ENCODE measurements at places on chromosomes 6 and 20.

DNA sequence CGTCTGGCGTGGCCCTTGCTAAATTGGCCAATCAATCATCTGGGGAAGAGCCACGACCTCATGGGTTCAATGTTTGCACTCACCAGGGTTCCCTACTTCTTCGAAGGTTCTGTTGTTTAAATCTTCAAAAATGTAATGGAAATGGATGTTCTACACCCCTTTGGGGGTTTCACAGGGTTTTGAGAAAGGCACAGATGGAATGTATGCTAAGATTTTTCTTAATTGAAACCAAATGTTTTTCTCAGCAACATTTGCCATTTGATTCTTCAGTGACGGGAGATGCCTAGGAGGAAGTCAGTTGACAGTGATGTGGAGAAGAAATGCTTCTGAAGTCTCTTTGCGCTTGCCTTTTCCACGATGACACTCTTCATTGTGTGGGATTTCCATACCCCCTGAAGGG is 312.3 kb downstream of the ESR1 start:
- no peak for DNase-seq

GRCh38 chr6:109875973-109876372 is 102.1 kb upstream of the GPR6 start:
- DNase-seq = no peak

- DNase-seq = no peak
These were observed 3.4 kb downstream of the THEMIS start for GRCh38 chr6:127897484-127897883.

DNA sequence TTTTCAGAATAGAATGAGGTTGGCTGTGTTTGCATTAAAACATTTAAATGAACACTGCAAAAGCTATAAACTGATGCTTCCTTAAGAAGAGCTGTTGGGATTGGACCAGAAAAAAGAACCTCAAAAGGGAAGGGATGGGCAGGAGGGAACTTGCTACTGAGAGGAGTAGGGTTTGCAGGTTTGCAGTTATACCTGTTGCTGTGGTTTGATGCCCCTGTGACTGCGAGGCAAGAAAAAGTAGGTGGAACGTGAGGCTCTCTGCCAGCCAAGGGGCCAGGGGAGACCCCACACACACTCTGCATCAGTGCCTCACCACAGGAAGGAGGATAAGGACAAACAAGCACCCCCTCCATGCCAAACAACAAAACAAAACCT is 197.2 kb downstream of the BCAS1 start:
- DNase-seq = no peak

DNA sequence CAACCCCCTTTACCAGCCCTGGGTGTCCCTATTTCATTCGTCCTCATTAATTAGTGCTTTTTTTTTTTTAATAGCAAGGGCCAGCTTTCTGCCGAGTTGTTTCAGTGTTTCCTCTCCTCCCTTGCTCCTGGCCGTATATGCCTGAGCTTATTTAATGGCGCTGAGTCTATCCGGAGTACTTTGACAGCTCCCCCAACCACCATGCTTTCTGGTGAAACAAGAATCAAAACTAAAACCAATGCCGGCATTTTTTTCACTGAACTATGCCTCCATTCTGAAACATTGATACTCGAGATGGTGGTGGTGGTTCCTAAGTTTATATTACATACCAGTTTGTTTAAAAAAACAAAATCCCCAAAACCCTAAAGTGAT is 1.2 kb downstream of the DCBLD1 start:
- no peak for DNase-seq

- DNase-seq = no peak
These were observed 40.6 kb downstream of the LYRM2 start for GRCh38 chr6:89597988-89598387.

GRCh38 chr6:44338228-44339122 is 4.0 kb upstream of the SPATS1 start:
- peak; percentile 45 for DNase-seq

DNA sequence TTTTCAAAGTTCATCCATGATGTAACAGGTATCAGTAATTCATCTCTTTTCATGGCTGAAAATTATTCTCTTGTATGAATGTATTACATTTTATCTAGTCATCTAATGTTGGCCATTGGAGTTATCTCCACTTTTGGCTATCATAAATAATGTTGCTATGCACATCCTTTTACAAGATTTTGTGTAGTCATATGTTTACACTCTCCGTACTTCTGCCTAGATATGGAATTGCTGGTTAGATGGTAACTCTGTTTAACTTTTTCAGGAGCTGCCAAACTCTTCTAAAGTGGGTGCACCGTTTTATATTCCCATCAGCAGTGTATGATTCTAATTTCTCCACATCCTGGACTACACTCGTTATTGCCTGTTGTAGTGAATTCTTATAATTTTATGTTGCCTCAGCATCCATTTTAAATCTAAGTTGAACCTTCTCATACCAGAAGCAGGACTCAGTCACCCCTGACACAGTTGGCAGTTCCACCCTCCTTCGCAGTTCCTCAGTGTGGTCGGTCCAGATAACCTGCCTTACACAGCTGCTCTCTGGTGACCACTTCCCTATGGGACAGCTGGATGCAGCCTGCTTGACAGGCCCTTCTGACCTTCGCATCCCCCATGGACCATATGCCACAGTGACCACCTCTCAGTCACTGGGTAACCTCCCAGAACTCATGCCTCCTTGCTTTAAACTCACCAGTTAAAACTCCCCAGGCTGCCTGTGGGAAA is 33.9 kb downstream of the KIZ start:
- DNase-seq = no peak

- no peak for DNase-seq
These were observed 164.3 kb upstream of the RIN2 start for GRCh38 chr20:19593762-19594161.

DNA sequence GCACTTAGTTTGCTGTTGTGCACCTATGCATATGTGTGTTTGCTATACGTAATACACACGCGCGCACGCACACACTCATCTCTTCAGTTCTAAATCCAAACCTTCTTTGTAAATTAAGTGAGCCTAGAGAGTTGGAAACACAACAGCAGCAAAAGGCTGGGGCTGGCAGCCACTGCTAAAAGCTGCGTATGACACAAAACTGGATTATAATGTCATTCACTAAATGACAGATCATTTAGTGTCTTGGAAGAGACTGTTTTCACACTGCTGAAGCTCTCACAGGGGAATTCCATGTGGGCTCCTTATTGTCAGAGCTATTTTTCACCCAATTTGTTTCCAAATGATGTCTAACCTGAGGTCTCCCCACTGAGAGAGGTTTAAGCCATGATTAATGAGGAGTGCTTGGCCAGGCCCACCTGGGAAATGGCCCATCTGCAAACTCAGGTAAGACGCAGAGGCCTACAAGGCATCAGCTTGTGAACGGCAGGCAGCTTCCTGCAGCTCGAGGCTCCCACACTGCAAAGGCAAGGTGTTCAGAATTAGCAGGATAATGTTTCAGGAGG is 94.2 kb downstream of the OLIG3 start:
- DNase-seq = peak; percentile 66

DNA sequence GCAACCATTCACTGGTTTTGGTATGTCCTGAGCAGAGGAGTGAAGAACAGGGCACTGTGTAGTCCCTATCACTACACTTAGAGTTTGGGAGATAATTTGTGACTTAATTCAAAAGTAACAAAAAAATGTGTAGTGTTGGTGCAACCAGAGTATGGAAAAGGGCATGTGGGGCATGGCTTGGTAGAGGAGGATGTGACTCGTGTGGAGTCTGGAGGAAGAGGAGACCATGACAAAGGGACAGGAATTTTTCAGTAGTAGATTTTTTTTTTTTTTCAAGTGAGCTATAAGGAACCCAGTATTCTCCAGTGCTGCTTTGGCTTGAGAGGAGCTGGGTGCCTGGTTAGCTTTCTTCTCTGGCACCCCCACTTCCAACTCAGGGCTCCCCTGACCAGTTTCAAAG is 5.1 kb downstream of the MTRES1 start:
- no peak for DNase-seq

GRCh38 chr6:47258724-47259347 is 50.9 kb downstream of the TNFRSF21 start:
- no peak for DNase-seq

GRCh38 chr6:61867635-61868034 is 418.4 kb downstream of the KHDRBS2 start:
- DNase-seq = no peak

DNA sequence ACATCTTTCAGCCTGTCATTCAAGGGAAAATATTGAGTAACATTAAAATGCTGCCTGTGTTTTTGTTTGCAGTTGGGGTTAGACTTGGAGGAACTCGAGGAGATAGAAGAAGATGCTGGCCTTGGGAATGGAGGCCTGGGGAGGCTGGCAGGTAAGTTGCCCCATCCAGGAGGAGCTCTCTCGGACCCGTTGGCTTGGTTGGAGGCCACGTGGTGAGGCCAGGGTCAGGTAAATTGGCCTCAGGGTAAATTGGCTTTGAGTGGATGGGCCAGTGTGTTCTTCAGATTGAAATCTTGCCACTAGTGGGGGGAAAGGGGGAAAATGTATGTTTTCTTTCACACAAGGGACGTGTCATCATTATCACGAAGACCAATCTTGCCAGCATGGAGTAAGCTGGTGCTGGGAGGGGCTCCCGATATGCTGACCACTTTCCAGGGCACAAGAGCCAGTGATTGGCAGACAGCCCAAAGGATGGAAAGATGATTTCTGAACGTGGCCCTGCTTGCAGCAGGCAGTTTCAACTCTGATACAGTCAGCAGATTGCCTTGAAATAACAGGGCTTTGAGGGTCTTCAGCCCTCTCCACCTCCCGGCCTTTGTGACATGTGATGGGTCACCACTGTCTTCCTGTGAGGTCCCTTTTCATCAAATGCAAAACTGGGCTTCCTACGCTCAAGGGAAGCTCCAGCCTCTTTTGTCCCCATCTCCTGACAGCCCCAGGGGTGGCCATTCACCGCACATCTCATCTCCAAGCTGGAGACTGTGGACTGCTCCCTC is 21.4 kb downstream of the PYGB start:
- no peak for DNase-seq

- no peak for DNase-seq
These were observed 90.2 kb upstream of the HDAC2 start for GRCh38 chr6:114061116-114061515.

DNA sequence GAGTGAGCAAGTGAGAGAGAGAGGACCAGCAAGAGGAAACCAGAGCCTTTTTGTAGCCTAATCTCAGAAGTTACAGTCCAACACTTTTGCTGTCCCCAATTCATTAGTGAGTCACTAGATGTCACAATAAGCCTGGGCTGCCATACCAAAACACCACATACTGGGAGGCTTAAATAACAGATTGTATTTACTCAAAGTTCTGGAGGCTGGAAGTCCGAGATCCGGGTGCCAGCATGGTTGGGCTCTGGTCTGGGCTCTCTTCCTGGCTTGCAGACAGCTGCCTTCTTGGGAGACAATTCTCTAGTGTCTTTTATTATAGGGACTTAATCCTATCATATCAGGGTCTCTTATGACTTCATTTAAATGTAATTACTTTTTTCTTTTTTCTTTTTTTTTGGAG is 50.7 kb upstream of the FERMT1 start:
- no peak for DNase-seq

DNA sequence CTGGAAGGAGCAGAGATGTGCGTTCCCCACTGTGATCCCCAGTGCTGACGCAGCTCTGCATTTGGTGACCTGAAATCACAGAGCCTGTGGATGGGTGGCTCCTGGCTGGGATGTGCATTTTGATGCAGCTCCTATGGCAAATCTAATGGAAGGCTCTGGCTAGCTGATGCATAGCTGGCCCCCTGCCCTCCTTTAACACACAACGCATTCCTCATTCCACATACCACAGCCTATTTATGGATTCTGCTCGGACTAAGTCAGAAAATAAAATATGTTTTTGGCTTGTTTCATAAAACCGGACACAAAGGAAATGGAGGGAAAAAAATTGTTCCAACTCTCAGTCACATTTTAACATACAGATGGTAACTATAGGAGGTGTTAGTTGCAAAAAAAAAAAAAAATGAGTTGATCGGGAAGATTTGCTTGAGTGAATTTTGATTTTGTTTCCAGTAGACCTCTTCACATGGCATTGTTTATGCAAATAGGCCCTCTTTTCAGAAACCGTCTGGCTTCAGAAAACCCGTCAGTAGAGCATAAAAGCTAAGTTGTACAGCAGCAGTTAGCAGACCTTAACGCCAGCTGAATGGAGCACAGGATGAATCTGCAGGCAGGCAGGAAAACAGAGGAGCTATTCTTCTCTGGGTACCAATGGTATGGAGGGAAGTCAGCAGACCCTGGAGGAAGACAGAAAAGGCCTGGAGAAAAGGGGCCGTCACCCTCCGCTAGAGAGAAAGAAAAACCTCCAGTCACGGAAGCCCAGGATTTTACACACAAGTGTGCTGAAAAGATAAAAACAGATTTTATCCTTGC is 215.4 kb downstream of the HDGFL1 start:
- no peak for DNase-seq

DNA sequence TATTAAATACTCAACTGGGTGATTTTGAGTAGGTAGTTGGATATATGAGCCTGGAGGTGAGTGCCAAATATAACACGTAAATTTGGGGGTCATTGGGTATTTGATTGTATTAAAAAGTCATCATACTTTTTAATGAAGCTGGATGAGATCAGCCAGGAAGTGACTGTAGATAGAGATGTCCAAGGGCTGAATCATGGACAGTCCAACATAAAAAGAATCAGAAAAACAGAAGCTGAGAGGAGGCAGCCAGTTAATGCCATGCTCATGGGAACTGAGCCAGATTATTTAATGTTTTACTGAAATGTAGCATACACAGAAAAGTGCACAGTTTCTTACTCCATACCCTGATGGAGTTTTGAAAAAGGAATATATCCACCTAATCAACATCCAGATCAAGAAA is 435.5 kb upstream of the PLCB4 start:
- no peak for DNase-seq

- DNase-seq = peak; percentile 12
These were observed 1.1 kb downstream of the PTPRK start for GRCh38 chr6:128519132-128519930.

DNA sequence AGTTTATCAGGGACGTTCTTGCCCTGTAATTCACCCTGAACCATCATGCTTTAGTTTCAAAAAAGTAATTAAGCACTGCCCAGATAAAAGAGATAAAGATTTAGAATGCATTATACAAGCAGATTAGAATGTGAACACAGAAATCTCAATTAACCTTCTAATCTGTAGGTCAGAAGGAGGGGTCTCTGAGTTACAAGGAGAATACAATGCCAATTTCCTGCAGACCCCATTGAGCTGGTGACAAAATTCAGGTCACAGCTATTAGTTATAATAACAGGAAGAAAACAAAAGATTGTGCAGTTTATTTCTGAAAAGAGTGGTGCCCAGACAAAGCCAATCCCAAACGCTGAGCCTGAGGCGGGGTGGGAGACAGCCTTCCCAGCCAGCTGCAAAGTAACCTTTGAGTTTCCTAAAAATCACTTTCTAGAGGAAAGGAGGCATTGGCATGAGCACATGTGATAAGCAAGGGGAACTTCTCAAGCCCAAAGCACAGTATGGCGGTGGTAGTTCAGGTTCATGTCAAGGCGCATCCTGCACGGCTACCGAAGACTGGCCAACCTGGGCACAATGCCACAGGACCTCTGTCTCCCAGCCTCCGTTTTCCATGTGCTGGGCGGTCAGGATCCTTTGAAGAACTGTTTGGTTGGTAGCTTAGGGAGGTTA is 192.5 kb downstream of the TTLL2 start:
- DNase-seq = no peak

GRCh38 chr6:7882505-7883257 is 27.9 kb downstream of the TXNDC5 start:
- no peak for DNase-seq

All from stimulated activated effector memory CD8-positive, alpha-beta T cell treated with anti-CD3 and anti-CD28 coated beads, Interleukin-12 subunit alpha, Interleukin-12 subunit beta, amount 100 ng/mL, for 72 hours (primary cell).